Hematopoietic multipotent progenitor cell (in vitro differentiated cells): ENCODE measurements at places on chromosomes 16 and 17. TPM values are rescaled to one million over a fixed set of nuclear protein-coding genes. Genes with fewer than 3 reads are reported as not detected.
A peak's percentile ranks its signal among the peaks of the same experiment; 100 is the strongest.

DNA sequence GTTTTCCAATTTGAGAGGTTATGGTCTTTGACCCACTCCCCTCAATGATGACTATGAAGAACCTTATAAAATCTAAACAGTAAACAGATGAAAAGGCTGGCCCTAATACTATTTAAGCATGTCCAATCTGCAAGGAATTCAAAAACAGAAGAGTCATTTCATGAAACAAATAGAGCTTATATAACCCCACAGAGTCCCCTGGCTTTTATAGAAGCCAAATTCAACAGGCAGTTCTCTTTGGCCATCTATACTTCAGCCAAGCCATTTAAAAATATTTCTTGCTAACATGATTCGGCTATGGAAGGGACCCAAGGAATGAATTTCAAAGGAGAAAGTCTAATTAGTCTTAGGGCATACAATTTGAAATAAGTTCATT lies 43.4 kb downstream of the SPOP start:
- no peak for DNase-seq

DNA sequence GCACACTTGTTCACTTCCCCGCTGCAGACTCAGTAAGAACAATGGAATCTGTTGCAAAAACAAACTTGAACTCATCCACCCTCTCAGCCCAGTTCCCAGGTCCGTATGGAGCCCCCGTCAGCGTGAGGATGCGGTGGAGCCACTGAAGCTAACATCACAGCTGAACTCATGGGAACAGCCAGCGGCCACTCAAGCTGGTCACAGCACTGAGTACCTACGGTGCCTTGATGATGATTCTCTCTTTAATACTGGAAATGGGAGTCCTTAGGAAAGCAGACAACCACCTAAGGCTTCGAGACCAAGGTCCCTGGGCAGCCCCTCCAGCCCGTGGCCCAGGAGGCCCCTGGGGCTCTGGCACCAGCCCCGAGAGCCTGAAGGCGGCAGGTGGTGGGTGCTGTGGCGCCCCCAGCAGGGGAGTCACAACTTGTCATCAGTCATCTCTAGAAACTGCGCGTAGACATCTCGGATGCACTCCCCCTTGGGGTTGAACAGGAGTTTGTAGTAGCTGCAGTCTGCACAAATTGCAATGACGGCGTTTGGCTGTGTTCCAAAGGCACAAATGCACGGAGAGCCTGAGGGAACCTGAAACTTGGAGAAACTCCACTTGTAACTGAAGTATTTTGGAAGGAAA lies 31.0 kb upstream of the RHOT1 start:
- DNase-seq = peak; percentile 84

- DNase-seq = peak; percentile 42
Observed at GRCh38 chr16:66274335-66275110, 92.0 kb upstream of the CDH5 start.

DNA sequence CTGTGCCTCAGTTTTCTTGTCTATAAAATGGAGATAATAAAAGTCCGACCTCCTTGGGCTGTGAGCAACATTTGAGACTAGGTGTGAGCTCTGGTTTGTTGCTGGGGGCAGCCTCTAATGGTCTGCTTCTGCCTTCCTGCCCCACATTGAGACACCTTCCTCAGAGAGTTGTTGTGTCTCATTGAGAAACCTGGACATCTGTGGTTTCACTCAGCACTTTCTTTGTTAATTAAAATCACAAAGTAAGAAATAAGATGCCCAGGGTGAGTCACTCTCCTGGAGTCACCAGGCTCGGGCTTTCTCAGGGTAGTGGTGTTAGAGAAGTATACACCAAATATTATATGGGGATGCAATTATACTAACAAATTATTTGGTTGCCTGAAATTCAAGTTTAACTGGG lies 389.2 kb upstream of the SALL1 start:
- DNase-seq = no peak

- DNase-seq = no peak
Observed at GRCh38 chr17:80740141-80740540, 195.5 kb downstream of the RPTOR start.

- no peak for DNase-seq
Observed at GRCh38 chr16:1745181-1745899, 26.0 kb downstream of the NME3 start.

GRCh38 chr16:80202831-80203413 lies 337.9 kb upstream of the DYNLRB2 start:
- no peak for DNase-seq

DNA sequence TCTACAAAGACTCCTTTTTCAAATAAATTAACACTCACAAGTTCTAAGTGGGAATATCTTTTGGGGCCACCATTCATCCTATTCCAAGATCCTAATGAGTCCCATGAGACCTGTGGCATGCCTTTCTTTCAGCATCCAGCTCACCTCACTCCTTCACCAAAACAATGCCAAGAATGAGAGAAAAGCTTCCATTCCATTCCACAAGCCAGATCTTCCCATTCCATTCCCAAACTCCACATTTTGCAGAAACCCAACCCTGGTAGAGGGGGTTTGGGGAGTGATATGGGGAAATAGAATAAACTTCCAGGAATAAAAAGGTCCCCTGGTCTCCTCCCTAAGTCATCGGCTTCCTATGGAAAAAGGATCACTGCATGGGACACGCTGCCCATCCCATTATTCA lies 392.2 kb downstream of the NPIPA8 start:
- no peak for DNase-seq

GRCh38 chr16:84718-85406 lies 6.8 kb downstream of the MPG start:
- DNase-seq = peak; percentile 93

Gene SKAP1
- 4.8 TPM for total RNA-seq

Gene KRTAP9-8
- total RNA-seq = not detected

Gene STX8
- total RNA-seq = 19.7 TPM

Gene NPIPA5
- 1.3 TPM for total RNA-seq

Gene FNDC8
- total RNA-seq = not detected

Gene CHD9NB
- total RNA-seq = not detected

Gene EMP2
- under 0.01 TPM for total RNA-seq

Gene CLDN9
- 0.27 TPM for total RNA-seq

Gene PPP1R27
- total RNA-seq = 1.3 TPM
